Stimulated activated CD4-positive, alpha-beta T cell treated with anti-CD3 and anti-CD28 coated beads, TNF-alpha, amount 100 ng/mL, for 4 hours (primary cell): ENCODE measurements at places on chromosomes 16 and 17.

- DNase-seq = no peak
Measured at GRCh38 chr17:60392845-60393702, 1.1 kb upstream of the USP32 start.

- DNase-seq = peak; percentile 67
Measured at GRCh38 chr17:8079291-8080207, 8.0 kb downstream of the ALOX12B start.

DNA sequence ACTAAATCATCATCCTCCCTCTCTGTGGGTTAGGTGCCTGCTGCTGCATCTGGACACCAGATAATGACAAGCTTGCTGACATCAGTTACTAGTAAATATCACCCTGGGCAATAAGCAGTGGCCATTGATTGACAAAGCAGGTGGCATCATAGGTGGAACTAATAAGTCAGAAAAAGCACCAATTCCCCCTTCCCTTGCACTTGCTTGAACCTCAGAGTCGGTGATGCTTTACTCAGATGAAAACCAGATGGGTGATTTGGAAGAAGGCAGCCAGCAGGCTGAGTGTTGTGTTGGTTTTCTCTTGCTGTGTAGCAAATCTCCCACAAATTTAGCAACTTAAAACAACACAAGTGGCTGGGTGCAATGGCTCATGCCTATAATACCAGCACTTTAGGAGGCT lies 146.9 kb upstream of the NOL11 start:
- DNase-seq = no peak

- DNase-seq = peak; percentile 18
Measured at GRCh38 chr16:1188432-1189189, 35.7 kb downstream of the CACNA1H start.

GRCh38 chr16:57268804-57269800 lies 15.4 kb downstream of the PLLP start:
- no peak for DNase-seq

DNA sequence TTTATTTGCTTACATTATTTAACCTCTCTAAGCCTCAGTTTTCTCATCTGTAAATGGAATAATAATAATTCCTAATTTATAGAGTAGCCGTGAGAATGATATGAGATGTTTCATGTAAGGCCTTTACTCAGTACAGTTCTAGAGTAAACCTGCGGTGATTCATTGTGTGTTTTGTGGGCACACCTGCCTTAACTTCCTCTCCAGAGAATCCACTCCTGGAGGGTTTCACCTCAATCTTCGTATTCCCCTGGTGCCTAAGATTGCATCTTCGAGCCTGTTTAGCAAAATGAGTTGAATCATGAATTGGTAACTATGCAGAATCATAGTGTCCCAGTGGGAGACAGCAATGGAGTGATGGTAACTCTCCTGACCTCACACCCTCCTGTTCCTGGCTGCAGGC lies 52.3 kb downstream of the DNAH2 start:
- no peak for DNase-seq

DNA sequence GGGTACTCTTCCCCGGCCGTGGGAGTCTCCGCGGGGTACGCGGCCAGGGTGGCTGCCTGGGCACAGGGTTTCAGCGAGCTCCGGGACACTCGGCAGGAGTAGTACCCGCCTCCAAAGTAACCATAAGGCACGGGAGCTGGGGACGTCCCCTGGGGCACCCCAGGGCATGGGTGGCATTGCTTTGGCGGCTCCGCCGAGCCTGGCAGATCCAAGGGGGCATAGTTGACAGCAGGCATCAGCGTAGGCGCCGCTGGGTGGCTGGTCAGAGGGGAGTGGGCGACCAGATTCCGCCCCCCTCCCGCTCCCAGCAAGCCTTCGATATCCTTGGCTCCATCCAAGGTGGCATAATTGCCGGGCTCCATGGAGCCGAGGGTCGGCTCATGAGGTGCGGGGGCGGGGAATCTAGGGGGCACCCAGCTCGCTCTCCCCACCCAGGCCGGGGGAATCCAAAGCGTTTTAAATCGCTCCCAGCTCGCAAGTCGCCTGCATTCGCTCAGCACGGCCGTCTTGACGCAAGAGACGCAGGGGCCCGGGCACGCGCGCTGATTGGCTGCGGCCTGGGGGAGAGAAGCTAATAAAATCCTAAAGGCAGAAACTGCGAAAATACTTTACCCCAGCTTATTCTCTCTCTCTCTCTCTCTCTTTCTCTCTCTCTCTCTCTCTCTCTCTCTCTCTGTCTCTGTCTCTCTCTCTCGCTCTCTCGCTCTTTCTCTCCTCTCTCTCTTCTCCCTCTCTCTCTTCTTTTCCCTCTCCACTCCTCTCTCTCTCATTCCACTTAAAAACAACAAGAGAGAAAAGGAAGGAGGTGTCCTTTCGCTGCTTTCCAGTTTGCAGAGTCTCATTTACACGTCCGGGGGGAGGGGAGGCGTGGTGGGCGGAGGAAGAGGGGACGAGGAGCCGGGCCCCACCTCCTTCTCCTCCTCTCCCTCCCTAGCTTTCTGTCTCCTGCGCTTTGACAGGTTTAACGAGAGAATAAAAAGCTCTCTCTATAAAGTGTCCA lies at the start of gene HOXB13:
TSS of gene HOXB13 (minus strand) at position 519 of the 1,000 bp plus-strand sequence. CDS start at position 362, 157 bp downstream.
- no peak for DNase-seq

- DNase-seq = no peak
Measured at GRCh38 chr17:59401725-59402124, 70.3 kb downstream of the YPEL2 start.

DNA sequence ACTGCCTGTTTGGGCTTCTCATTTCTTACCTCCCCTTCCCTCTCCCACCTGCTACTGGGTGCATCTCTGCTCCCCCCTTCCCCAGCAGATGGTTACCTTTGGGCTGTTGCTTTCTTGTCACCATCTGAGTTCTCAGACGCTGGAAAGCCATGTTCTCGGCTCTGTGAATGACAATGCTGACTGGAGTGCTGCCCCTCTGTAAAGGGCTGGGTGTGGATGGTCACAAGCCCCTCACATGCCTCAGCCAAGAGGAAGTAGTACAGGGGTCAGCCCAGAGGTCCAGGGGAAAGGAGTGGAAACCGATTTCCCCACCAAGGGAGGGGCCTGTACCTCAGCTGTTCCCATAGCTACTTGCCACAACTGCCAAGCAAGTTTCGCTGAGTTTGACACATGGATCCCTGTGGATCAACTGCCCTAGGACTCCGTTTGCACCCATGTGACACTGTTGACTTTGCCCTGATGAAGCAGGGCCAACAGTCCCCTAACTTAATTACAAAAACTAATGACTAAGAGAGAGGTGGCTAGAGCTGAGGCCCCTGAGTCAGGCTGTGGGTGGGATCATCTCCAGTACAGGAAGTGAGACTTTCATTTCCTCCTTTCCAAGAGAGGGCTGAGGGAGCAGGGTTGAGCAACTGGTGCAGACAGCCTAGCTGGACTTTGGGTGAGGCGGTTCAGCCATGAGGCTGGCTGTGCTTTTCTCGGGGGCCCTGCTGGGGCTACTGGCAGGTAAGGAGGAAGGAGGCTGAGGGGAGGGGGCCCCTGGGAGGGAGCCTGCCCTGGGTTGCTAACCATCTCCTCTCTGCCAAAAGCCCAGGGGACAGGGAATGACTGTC lies at the start of gene CD68:
TSS of gene CD68 (plus strand) at position 638 of the 833 bp plus-strand sequence. CDS start at position 678, 40 bp downstream.
- peak; percentile 64 for DNase-seq

GRCh38 chr17:65261682-65262636 lies 124.8 kb downstream of the RGS9 start:
- no peak for DNase-seq

GRCh38 chr17:1438593-1439083 lies 17.4 kb downstream of the CRK start:
- DNase-seq = no peak

DNA sequence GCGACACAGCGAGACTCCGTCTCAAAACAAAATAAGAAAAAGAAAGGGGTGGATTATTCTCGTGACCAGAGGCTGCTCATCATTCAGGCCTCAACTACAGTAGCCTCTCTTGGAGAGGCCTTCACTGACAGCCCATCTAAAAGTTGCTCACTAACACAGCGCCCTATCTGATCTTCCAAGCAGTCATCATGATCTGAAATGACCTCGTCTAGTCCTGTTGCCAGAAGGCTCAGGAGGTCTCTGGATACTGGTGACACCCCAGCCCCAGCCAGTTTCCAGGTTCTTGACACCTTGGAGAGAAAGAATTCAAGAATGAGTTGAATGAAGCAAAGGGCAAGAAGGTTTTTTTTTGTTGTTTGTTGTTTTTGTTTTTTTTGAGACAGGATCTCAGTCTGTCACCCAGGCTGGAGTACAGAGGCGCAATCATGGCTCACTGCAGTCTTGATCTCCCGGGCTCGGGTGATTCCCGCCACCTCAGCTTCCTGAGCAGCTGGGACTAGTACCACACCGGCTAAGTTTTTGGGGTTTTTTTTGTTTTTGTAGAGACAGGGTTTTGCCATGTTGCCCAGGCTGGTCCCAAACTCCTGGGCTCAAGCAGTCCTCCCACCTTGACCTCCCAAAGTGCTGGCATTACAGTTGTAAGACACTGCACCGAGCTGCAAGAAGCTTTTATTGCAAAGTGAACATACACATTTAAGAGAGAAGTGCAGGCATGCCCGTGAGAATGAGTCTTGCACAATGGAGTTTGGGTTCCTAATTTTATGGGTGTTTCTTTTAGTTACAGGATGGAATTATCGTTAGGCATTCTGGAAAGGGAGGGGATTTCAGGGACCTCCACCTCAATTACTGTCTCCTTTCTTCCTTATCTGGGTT lies 2.7 kb upstream of the ZC3H7A start:
- DNase-seq = no peak

GRCh38 chr16:76681296-76681695 lies 404.1 kb downstream of the CNTNAP4 start:
- DNase-seq = no peak

- DNase-seq = no peak
Measured at GRCh38 chr17:68718926-68719325, 117.8 kb upstream of the FAM20A start.

DNA sequence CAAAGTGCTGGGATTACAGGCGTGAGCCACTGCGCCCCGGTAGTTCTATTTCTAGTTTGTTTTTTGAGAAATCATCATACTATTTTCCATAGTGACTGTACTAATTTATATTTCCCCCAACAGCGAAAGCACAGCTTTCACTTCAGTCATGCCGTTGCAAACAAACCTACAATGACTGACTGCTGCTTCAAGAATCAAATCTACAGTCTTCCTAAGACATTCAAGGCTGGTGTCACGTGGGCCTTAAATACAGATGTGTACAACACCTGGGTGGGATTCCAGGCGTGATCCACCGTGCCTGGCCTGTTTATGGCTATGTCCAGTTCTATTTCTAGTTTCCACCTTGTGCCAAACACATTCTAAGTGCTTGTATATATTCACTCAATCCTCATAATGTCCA lies 72.0 kb downstream of the ABCC6 start:
- DNase-seq = no peak

- DNase-seq = peak; percentile 34
Measured at GRCh38 chr16:27169511-27170071, 33.7 kb upstream of the KDM8 start.

GRCh38 chr16:50530277-50531236 lies 17.6 kb upstream of the NKD1 start:
- no peak for DNase-seq

- DNase-seq = no peak
Measured at GRCh38 chr16:81697616-81698309, 81.3 kb upstream of the PLCG2 start.

DNA sequence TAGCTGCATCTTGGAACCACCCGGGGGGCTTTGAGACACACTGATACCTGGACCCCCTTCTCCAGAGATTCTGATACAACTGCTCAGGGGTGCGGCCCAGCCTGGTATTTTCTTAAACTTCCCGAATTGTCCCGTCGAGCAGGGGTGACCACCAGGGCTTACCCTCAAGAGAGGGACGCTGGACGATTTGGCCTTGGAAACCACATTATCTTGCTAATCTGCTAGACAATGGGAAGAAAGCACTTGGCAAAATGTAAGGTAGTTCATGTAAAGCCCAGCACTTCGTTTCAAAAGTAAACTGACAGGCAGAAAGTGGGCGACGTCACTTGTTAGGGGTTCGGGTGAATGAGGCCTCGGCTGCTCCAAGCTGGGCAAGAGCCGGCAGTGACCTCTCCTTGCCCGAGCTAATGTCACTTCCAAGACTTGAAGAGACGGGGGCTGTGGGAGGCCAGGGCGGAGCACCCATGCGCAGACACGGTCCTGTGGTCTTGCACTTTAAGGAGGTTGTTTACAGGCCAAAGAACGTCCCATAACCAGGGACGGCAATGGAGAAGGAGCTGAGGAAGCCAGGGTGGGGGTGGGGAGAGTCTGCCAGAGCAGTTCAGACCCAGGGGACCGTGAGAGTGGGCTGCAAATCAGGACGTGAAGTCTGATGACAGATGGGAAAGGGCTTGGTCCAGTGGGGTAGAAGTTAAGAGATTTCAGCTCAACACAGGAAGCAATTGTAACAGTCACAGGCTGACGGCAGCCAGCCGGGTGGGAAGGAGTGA lies 152.7 kb upstream of the GSE1 start:
- no peak for DNase-seq

- DNase-seq = no peak
Measured at GRCh38 chr17:70059071-70059470, 16.0 kb upstream of the KCNJ16 start.

DNA sequence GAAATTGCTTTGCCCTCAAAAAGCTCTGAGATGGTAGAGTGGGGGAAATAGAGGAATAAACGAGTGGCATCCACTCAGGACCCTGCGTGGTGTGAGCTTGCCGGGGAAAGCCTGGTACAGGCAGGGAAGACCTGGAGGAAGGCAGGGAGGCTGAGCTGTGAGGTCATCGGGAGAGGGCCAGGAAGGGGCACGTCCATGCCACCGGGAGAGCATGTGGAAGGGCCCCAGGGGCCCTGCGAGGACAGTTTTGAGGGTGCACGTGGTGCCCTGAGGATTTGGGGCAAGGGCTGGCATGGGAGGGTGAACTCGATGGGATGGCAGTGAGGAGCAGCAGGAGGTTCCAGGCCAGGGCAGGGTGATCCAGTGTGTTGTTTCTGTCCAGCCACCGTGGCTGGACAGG lies 56.3 kb upstream of the CBFA2T3 start:
- DNase-seq = no peak

- no peak for DNase-seq
Measured at GRCh38 chr17:17073581-17074403, 31.5 kb downstream of the MPRIP start.

- no peak for DNase-seq
Measured at GRCh38 chr16:67516296-67517154, 12.1 kb upstream of the RIPOR1 start.

GRCh38 chr17:56471696-56472095 lies 121.8 kb upstream of the NOG start:
- DNase-seq = no peak

DNA sequence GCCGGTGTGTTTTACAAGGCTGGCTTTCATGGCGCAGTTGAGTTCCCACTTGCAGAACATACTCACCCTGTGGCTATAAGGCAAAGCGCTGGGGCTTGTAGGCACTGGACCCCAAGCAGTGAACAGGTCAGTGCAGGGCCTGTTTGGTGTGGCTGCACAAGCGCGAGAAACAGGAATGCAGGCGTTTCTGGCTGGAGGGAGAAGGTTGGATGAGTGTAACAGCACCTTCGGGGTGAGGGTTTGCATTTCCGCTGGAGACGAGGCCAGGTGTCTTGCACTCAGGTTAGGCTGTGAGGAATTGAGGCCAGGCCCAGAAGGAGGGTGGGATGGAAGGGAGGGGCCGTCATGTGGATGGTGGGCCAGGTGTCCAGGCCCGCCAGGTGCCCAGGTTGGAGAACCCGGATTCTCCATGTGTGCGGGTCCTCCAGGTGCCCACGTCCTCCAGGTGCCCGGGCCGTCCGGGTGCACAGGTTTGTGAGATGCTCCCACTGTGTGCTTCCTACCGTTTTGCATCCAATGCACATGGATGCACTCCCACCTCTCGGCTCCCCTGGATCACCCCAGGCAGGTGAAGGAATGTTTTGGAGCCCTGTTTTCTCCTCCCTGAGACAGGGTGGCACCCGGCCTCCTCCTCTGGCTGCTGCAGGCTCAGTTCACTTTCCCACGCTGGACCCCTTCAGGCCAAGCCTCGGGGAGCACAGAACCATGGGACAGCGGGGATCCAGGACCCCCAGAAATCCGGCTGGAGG lies 46.0 kb downstream of the SLC7A5 start:
- no peak for DNase-seq
